ENCODE measurements at places on chromosomes 11 and 22.

- no peak for DNase-seq
These were observed 33.5 kb upstream of the CD44 start for GRCh38 chr11:35105319-35106079.

- DNase-seq = no peak
These were observed 32.5 kb downstream of the MRGPRX2 start for GRCh38 chr11:19027829-19028595.

GRCh38 chr11:64880240-64881001 is 2.0 kb upstream of the EHD1 start:
- DNase-seq = no peak

DNA sequence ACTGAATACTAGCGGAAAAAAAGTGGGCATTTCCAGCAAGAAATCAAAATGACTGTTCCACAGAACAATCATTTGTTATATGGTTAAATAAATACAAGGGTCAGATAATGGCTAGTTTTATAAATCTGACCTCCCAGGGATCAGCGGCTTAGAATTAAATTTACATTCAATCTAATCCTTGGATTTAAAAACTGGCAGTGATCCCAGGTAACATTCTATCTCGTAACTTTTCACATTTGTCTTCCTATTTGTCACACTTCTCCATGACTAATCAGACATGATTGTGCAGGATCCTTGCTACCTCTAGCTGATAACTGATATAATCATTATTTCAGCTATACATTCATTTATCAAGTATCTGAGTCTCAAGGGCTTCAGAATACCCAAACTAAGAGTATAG is 2.9 kb upstream of the MMP3 start:
- DNase-seq = no peak
